ENCODE measurements at places on chromosomes 3 and 15. TPM values are rescaled to one million over a fixed set of nuclear protein-coding genes. Genes with fewer than 3 reads are reported as not detected.
A peak's percentile ranks its signal among the peaks of the same experiment; 100 is the strongest.

DNA sequence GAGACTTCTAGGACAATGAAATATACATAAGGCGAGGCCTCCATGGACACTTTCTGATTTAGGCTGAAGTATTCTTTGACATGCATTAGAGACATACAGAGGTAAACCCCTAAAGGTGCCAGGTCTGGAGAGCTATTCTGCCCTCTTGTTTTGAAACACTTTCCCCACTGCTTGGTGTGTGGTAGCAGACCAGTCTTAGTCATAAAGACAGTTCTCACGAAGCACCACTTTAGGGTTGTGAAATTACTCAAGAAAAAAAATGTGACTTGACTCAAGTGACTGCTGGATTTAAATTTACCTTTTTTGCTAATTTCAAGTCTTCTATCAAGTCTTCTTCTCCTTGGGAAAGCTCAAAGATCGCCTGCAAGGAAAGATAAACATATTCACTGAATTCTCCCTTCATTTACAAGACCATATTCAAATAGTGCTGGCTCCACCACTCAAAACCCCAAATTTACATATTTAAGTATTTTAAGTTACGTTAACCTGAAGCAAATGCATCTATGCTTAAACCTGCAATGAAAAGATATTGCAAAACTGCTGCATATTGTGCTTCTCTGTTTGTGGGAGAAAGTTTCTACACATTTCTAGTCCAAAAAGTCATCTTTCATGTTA lies 48.4 kb downstream of the ARHGEF3 start:
- no peaks in the 10 kb centered on the region for H3K4me1 ChIP-seq
- H3K36me3 ChIP-seq = no peaks in the 10 kb centered on the region
- no peak overlapping the region for H3K4me3 ChIP-seq
- DNase-seq = no peak

DNA sequence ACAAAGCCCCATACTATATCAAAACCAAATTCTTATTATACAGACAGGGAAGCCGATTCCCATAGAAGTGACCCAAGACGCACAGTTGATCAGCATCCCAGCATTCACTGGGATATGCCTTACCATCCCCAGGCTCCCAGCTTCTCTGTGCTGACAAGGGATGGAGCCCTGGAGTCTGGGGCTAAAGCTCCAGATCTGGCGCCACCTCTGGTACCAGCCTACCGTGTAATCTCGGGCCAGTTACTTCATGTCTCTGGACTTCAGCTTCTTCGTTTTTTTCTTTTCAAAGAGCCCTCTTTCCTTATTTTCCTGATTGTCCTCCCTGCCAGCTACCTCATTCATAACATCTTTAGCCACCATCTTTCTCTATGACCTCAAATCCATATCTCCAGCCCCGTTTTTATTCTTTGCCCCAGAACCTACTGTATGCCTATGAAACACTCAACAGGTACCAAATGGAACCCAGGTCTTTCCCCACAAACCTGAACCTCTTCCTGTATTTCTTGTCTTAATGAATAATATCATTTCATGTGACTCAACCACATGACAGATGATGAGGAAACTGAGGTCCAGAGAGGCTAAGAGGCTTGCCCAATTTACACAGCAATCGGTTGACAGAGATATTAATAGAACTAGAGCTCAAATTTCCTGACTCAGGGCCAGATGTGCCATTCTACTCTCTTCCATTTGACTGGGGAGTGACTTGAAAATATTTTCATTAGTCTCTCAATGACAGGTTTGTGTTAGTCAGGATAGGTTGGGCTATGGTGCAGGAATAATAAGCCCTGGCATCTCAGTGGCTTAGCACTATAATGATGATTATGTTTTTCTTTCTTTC lies 85.4 kb upstream of the TLE3 start:
- no peak overlapping the region for H3K27ac ChIP-seq
- no peaks in the 10 kb centered on the region for H3K36me3 ChIP-seq
- H3K4me3 ChIP-seq = no peak overlapping the region
- no peaks in the 10 kb centered on the region for H3K4me1 ChIP-seq
- no peak for DNase-seq
- no peaks in the 10 kb centered on the region for H3K27me3 ChIP-seq

GRCh38 chr3:55629432-55629831 lies 142.3 kb upstream of the WNT5A start:
- no peak for DNase-seq
- H3K4me3 ChIP-seq = no peak overlapping the region
- no peaks in the 10 kb centered on the region for H3K36me3 ChIP-seq
- H3K4me1 ChIP-seq = no peaks in the 10 kb centered on the region

- H3K27ac ChIP-seq = no peak overlapping the region
- no peaks in the 10 kb centered on the region for H3K27me3 ChIP-seq
- H3K36me3 ChIP-seq = peaks cover under 1% of the 10 kb centered on the region
- no peak for DNase-seq
- no peak overlapping the region for H3K4me3 ChIP-seq
These were observed 26.4 kb downstream of the TIGIT start for GRCh38 chr3:114320246-114320645.

DNA sequence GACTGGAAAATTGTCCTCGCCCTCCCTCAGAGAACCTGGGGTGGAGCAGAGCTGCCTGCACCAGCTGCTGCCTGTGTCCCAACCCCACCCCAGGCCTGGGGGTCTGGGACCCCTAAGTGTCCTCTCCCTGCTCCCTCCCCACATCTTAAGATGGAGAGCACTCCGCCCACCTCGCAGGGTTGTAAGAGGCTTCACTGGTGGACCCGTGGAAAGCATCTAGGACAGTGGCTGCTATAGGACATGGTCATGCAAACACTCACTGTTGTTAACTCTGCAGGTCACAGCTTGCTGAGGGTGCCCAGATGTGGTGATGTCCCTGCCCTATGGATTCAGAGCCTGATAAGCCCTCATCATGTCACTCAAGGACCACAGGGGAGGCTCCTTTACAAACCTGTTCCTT lies 62.0 kb upstream of the ARNT2 start:
- no peaks in the 10 kb centered on the region for H3K4me1 ChIP-seq
- H3K4me3 ChIP-seq = no peak overlapping the region
- no peak overlapping the region for H3K27ac ChIP-seq
- no peak for DNase-seq
- H3K36me3 ChIP-seq = no peaks in the 10 kb centered on the region

DNA sequence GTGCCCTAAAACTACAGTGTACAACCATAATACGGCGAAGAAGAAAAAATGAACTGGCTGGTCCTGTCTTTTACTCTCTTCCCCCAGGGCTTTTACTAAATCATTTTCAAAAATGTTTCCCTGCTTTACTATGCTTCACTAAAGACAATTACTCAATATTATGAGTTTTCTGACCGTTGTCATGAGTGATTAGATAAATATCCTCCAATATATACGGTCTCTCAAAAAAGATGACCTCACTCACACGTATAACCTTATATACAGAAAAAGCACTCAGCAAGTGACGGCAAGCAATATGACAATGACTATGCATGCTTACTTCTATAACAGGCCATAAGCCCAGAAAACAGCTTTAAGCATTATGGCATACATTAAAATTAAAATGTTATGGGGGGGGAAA lies 60.5 kb downstream of the TBL1XR1 start:
- no peaks in the 10 kb centered on the region for H3K36me3 ChIP-seq
- H3K4me1 ChIP-seq = peaks cover 4% of the 10 kb centered on the region
- H3K27ac ChIP-seq = no peak overlapping the region

- no peak overlapping the region for H3K4me3 ChIP-seq
- H3K36me3 ChIP-seq = no peaks in the 10 kb centered on the region
- no peaks in the 10 kb centered on the region for H3K27me3 ChIP-seq
- H3K4me1 ChIP-seq = no peaks in the 10 kb centered on the region
- H3K27ac ChIP-seq = no peak overlapping the region
These were observed 3.8 kb upstream of the CELF6 start for GRCh38 chr15:72323752-72324151.

GRCh38 chr3:114958930-114959329 lies 188.2 kb downstream of the ZBTB20 start:
- no peaks in the 10 kb centered on the region for H3K27me3 ChIP-seq
- H3K4me3 ChIP-seq = no peak overlapping the region
- DNase-seq = no peak
- no peak overlapping the region for H3K27ac ChIP-seq
- no peaks in the 10 kb centered on the region for H3K4me1 ChIP-seq

DNA sequence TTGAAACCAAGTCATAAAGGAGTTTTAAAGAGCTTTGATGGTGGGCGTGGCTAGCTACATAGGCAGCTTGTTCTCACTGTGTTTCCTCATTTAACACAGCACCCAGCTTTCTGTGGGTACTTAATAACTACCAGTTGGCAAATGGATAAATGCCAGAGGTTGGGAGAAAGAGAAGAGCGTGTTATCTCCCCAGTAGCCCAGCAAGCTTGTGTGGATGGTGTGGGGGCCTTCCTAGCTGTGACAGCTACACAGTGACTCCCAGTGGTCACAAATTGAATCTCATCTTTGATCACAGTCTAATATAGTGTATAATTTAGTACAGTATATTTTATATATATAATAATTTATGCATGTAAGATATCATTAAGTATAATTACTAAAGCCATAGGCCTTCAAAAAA lies 984.1 kb downstream of the EPHA3 start:
- no peak overlapping the region for H3K4me3 ChIP-seq
- H3K27me3 ChIP-seq = no peaks in the 10 kb centered on the region
- H3K27ac ChIP-seq = no peak overlapping the region
- H3K36me3 ChIP-seq = no peaks in the 10 kb centered on the region

GRCh38 chr3:147393261-147393942 lies 12.9 kb downstream of the ZIC4 start:
- no peaks in the 10 kb centered on the region for H3K27me3 ChIP-seq
- H3K27ac ChIP-seq = no peak overlapping the region
- no peaks in the 10 kb centered on the region for H3K36me3 ChIP-seq
- DNase-seq = no peak
- peak overlapping the region; percentile 13 for H3K4me3 ChIP-seq

DNA sequence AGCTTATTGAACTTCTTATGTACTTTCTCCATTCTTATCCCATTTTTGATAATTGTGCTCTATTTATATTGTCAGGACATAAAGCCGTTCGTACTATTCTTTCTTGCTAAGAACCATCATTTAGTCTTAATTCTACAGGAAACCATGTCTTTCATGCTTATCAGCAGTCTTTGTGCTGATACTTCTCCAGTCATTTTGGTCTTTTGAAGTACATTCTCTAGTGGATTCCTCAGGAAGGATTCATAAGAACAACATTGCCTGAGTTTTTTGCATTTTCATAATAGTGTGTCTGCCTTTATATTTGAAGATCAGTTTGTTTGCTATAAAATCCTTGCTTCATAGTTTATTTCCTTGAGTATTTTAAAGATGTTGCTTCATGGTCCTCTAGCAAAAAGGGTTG lies 126.6 kb upstream of the NEO1 start:
- no peak overlapping the region for H3K27ac ChIP-seq
- no peaks in the 10 kb centered on the region for H3K4me1 ChIP-seq
- no peaks in the 10 kb centered on the region for H3K27me3 ChIP-seq
- no peak overlapping the region for H3K4me3 ChIP-seq

- H3K27ac ChIP-seq = no peak overlapping the region
- no peak for DNase-seq
- peaks cover 2% of the 10 kb centered on the region for H3K27me3 ChIP-seq
- H3K4me3 ChIP-seq = no peak overlapping the region
- no peaks in the 10 kb centered on the region for H3K4me1 ChIP-seq
These were observed 150.0 kb downstream of the CLSTN2 start for GRCh38 chr3:140085001-140085400.

GRCh38 chr3:114213627-114214541 lies 23.5 kb downstream of the ZNF80 start:
- no peak overlapping the region for H3K27ac ChIP-seq
- no peaks in the 10 kb centered on the region for H3K4me1 ChIP-seq
- no peaks in the 10 kb centered on the region for H3K36me3 ChIP-seq

GRCh38 chr3:165770781-165771180 lies 66.4 kb downstream of the BCHE start:
- no peaks in the 10 kb centered on the region for H3K36me3 ChIP-seq
- H3K27ac ChIP-seq = no peak overlapping the region
- no peaks in the 10 kb centered on the region for H3K4me1 ChIP-seq
- no peak overlapping the region for H3K4me3 ChIP-seq
- no peak for DNase-seq

DNA sequence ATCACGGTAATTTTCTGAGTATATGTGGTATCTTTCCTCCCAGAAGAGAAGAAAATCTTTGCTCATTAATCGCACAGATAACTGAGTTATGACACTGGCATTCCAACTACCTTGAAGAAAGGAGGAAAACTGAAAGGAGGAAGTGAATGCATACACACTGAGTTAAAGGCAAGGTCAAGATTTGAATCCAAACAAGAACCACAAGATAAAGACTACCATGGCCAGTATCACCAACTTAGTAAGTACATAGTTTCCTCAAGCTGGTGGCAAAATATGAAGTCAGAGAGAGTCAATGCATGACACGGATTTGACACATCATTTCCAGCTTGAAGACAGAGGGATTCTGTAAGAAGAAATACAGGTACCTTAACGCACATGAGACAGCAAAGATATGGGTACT lies 287.5 kb downstream of the ULK4 start:
- no peaks in the 10 kb centered on the region for H3K36me3 ChIP-seq
- DNase-seq = no peak
- peaks cover 2% of the 10 kb centered on the region for H3K4me1 ChIP-seq
- no peak overlapping the region for H3K4me3 ChIP-seq
- no peaks in the 10 kb centered on the region for H3K27me3 ChIP-seq

DNA sequence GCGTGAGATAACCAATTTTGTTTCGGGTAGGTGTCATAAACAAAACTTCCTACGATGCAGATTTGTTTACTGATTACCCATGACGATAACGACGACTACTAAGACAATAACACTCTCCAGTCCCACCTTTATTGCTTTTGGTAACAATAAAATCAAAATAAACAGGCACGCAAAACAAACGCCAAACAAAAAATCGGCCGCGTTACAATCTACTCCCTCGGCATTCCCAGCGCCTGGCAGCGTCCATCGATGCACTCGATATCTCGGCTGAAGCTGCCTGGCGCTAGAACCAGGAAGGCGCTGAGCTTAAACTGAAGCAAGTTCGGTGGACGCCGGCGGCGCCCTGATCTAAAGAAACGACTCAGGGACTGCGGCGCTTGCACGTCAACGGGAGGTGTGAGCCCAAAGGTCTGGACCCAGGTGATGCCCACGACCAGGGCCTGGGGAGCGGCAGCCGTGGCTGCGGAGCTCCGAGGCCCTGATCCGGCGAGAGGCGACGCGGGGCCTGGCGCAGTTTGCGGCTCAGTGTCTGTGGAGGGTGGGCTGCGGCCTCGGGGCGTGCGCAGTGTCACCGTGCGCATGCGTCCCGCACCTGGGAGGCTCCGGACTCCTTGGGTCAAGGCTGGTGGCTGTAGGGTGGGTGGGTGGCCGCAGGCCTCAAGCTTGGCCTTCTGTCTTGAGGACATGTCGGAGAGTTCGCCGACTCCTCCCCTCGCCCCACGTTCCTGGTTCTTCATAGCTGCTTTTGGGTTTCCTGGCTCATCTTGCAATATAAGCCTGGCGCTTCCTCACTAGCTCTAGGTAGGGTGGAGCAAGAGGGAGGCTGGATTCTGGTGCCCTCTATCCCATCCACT lies at the start of gene RSRC1:
Gene RSRC1, plus strand, starts transcription at position 286 of the 854 bp plus-strand sequence. CDS start 12,016 bp downstream, outside the sequence.
- H3K36me3 ChIP-seq = no peaks in the 10 kb centered on the region
- H3K4me1 ChIP-seq = no peaks in the 10 kb centered on the region
- no peak within 1 kb of the TSS for H3K27ac ChIP-seq
- no peaks in the 10 kb centered on the region for H3K27me3 ChIP-seq
- peak within 1 kb of the TSS; percentile 92 for H3K4me3 ChIP-seq

GP9 gene
- not detected for total RNA-seq

NR1I2 gene
- total RNA-seq = not detected

GOLGA8G gene
- not detected for total RNA-seq

AMIGO3 gene
- total RNA-seq = not detected

GRAMD2A gene
- total RNA-seq = 1.5 TPM

FBXL22 gene
- total RNA-seq = 18.6 TPM

Measured in aorta (tissue), 5 donors.